ENCODE measurements at places on chromosomes 4 and X.

DNA sequence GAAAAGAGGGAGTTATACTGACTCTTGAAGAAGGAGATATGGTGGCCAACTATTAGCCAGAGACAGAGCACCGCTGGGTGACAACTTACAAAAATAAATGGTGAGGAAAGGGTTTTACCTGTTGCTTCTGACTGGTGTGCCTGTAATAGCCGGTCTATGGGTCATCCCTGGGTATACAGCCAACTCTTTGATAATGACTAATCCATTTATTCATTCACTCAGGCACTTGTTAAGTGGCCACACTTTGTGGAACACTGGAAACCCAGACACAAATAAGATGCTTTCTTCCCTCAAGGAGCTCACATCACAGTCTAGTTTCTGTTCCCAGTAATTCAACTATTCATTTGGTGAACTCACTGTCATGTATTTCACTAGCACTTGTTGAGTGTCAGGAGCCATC, 13.2 kb upstream of the CAPN6 start:
- no peak for DNase-seq

DNA sequence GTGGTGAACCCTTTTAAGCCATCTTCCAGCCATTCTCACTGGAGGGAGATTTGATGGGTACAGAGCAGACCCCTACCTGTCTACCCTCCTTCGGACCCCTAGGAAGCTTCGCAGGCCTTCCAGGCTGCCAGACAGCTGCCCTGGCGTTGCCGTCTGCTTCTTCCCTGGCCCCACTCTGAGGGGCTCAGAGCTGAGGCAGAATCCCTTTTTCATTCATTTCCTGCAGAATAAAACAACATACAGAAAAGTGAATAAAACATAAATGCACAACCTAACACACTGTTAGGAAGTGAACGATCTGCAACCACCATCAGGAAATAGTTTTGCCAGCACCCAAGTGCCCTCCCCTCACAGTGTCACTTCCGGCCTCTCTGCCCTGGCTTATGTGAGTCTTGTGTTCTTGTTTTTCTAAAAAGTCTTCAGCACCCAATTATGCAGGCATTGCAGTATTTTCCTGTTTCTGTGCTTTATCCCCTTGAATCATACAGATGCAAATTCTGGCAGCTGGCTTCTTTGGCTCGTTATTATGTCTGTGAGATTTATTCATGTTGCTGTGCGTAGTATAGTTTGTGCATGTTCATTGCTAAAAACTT, 5.6 kb upstream of the ADD1 start:
- DNase-seq = no peak

DNA sequence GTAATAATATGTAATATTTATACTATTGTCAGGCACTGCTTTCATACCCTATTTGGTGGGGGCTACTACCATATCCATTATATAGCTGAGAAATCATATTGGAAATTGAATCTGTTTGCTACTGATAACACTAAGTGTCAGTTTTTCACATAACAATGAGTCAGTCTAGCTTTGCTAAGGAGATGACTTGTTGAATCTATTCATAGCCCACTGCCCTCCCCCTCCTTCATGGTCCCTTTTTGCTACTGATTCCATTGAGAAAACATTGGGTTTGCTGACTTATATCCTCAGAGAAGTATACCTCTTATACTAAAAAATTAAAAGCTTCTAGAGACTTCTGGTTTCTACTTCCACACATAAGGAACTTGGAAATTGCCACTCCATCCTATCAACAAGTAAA, 1898.4 kb downstream of the STIM2 start:
- DNase-seq = no peak

- no peak for DNase-seq
These were observed 148.8 kb downstream of the INPP4B start for GRCh38 chr4:142697320-142697719.

GRCh38 chr4:76965866-76966579, 16.5 kb downstream of the SEPTIN11 start:
- no peak for DNase-seq

DNA sequence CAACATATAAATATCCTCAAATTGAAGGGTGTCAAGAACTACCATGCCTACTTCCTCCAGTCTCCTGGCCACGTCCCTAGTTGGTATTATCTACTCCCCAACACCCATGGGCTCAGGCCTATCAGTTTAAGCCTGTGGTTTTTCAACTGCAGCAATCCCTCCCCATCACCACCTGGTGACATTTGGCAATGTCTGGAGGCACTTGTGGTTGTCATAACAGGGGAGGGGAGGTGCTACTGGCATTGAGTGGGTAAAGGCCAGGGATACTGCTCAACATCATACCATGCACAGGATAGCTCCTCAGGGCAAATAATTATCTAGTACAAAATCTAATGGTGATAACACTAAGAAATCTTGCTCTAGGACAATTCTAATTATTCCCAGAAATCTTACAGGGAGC, 95.3 kb downstream of the COMMD8 start:
- no peak for DNase-seq

GRCh38 chrX:128698573-128699181, 646.5 kb upstream of the ACTRT1 start:
- DNase-seq = no peak

DNA sequence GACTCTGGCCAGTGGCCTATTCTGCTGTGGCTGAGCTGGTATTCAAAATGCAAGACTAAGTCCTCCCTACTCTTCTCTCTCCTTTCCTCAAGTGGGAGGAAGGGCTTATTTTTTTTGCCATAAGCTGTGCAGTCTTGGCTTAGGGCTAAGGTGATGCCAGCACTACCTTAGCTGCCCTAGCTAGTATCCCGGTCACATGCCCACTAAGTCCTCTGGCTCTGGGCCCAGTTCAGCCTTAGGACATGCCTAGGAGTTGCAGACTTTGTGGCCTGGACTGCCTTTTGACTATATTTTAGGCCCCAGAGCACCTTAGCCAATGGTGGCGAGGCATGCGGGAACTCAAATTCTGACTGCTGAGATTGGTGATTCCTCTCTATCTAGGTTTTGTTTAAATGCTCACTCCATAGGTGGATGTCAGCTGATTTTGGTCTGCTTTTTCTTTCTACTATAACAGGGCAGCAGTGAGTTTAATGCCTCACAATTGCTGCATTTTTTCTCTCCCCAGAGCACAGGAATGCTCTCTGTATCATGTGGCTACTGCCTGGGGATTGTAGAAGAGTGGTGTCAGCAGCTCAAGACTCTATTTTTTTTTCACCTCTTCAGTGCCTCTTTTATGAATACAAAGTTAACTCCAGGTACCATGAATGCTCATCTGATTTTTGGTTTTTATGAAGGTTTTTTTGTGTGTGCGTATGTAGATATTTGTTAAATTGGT, 472.9 kb upstream of the GRID2 start:
- DNase-seq = no peak

GRCh38 chr4:163941221-163941905, 446.9 kb downstream of the TMA16 start:
- DNase-seq = no peak

GRCh38 chrX:127038065-127038464, 218.5 kb downstream of the PRR32 start:
- no peak for DNase-seq

GRCh38 chr4:151426513-151426912, 17.5 kb downstream of the FHIP1A start:
- DNase-seq = no peak

GRCh38 chr4:8402640-8403039, 37.9 kb downstream of the ACOX3 start:
- DNase-seq = no peak

DNA sequence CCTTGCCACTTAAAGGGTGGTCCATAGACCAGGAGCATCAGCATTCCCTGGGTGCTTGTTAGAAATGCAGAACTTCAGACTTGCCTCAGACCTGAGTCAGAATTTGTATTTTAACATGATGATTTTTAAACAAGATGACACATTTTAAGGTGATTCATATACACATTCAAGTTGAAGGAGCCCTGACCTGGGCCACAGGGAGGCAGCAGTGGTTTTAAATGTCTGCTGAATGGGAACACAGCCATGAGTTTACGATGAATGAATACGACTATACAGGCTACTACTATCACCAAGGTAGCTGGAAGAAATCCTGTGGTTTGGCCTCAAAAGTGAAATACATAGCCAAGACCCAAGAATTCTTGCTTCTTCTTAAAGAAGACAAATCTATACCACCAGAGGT, 2.9 kb downstream of the HDAC8 start:
- no peak for DNase-seq

GRCh38 chr4:99947608-99948007, 1.2 kb upstream of the DNAJB14 start:
- no peak for DNase-seq

- DNase-seq = no peak
These were observed 93.3 kb downstream of the GRIA3 start for GRCh38 chrX:123277347-123277746.

- DNase-seq = no peak
These were observed 136.2 kb downstream of the PPP3CA start for GRCh38 chr4:101211146-101211553.

GRCh38 chrX:32514986-32515385, 696.4 kb downstream of the DMD start:
- no peak for DNase-seq

- DNase-seq = no peak
These were observed 72.9 kb downstream of the SHOX start for GRCh38 chrX:703466-703865.

- DNase-seq = no peak
These were observed 3.5 kb downstream of the FBXL5 start for GRCh38 chr4:15651676-15652075.

DNA sequence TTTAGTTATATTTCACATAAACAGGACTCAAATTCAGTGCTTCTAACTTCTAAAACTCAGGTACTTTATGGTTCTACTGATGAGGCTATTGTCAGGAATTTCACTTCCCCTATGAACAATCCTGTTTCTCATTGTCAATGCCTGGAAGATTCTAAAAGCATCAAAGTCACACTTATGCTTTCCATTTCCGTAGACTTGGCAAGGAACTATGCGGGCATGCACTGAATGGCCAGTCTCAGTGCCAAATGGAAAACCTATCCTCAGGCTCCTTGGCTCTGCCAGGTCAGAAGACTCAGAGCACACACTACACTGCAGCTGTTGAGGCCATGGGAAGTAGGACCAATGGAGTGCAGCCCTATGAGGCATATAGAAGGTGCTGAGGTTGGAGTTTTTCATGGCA, 97.0 kb upstream of the PTPN13 start:
- no peak for DNase-seq

GRCh38 chr4:99783940-99784339, 32.7 kb upstream of the DAPP1 start:
- DNase-seq = no peak

DNA sequence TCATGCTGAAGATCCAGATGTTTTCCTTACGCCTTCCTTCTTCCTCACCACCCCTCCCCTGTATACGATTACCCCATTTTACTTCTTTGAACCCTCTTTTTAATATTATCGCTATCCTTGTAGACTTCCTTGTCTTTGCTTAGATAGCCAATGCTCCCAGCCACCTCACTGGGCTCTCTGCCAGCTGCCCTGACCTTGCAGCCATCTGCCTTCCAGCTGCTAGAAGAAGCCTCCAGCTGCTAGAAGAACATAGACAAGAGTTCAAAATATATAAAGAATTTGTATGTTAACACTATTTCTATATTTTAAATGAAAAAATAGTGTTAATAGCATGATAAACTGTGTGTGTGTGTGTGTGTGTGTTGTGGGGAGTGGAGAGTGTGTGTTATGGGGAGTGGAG, 374.7 kb downstream of the ANKRD50 start:
- DNase-seq = no peak

DNA sequence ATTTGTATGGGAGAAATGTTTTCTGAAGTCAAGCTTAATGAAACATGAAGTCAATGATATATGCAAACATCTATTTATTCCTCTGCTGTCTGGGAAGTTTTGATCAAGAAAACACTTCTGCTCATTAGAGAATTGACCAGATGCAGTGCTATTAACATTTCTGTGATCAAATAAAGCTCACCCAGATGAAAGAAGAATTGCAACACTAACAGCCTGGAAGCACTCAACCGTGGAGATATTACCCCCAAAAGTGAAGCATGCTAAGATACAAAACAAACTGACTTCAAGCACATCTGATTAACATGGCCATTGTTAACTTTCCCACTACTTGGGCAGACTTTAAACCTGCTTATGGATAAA, 73.7 kb upstream of the GUCY1A1 start:
- no peak for DNase-seq

DNA sequence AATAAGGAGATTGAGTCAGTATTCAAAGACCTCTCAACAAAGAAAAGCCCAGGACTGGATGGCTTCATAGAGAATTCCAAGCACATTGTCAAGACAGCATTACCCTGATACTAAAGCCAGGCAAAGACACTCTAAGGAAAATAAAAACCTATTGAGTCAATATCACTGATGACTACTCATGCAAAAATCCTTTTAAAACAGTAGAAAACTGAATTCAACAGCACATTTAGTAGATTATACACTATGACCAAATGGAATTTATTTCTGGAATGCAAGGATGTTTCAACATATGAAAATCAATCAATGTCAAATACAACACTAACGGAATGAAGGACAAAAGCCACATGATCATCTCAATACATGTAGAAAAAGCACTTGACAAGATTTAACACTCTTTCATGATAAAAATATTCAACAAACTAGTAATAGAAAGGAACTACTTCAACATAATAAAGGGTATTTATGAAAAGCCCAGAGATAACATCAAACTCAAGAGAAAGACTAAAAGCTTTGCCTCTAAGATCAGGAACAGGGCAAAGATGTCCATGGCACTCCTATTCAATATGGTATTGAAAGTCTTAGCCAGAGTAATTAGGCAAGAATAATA, 633.3 kb downstream of the ANKRD50 start:
- no peak for DNase-seq

- no peak for DNase-seq
These were observed 24.3 kb downstream of the ZBTB33 start for GRCh38 chrX:120274958-120275357.

DNA sequence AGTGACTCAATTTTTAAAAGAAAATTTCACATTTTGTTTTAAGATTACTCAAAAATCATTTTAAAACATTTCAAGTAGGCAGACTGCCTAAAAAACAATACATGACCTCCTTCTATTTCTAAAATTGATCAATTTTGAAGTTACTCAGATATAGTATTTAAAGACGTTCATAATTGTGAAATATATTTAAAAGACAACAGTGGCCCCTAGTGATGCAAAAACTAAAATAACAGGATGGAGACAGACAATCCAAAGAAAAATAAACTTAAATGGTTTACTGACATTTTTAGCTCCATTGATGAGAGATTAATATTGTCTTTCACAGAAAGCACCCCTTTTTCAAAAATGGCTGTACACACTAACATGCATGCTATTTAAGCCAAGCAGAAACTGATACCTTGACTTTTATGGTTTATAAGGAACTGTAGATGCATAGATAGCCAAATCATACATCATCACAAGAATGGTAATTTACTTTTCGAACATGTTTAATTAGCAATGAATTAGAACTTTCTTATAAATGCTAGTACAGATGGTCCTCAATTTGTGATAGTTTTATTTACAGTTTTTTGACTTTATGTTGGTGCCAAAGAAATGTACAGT, 69.8 kb upstream of the FAT4 start:
- no peak for DNase-seq

- DNase-seq = no peak
These were observed 102.6 kb downstream of the APBB2 start for GRCh38 chr4:41111791-41112190.

Data from anterior cingulate cortex (tissue), 58 donors.